ENCODE measurements at places on chromosomes 6 and 20.
A peak's percentile ranks its signal among the peaks of the same experiment; 100 is the strongest.

DNA sequence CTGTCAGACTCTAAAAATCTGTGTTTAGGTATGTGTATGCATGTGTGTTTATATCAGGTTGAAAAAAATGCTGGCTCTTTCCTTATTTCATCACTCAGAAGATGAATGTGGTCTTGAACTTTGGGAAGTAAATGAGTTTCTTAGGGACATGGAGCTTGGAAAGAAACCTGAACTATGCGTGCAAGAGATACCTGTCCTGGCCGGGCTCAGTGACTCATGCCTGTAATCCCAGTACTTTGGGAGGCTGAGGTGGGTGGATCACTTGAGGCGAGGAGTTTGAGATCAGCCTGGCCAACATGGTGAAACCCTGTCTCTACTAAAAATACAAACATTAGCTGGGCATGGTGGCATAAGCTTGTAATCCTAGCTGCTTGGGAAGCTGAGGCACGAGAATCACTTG lies 4.4 kb upstream of the GLP1R start:
- DNase-seq: no peak

GRCh38 chr6:37433657-37434271 lies 743 bp downstream of the CMTR1 start:
- no peak for DNase-seq

- no peak for DNase-seq
These were observed 403.7 kb downstream of the CDH26 start for GRCh38 chr20:60361761-60362395.

GRCh38 chr6:135424385-135424784 lies 73.2 kb downstream of the AHI1 start:
- no peak for DNase-seq

- DNase-seq: no peak
These were observed 116.3 kb downstream of the ERMARD start for GRCh38 chr6:169867751-169868191.

DNA sequence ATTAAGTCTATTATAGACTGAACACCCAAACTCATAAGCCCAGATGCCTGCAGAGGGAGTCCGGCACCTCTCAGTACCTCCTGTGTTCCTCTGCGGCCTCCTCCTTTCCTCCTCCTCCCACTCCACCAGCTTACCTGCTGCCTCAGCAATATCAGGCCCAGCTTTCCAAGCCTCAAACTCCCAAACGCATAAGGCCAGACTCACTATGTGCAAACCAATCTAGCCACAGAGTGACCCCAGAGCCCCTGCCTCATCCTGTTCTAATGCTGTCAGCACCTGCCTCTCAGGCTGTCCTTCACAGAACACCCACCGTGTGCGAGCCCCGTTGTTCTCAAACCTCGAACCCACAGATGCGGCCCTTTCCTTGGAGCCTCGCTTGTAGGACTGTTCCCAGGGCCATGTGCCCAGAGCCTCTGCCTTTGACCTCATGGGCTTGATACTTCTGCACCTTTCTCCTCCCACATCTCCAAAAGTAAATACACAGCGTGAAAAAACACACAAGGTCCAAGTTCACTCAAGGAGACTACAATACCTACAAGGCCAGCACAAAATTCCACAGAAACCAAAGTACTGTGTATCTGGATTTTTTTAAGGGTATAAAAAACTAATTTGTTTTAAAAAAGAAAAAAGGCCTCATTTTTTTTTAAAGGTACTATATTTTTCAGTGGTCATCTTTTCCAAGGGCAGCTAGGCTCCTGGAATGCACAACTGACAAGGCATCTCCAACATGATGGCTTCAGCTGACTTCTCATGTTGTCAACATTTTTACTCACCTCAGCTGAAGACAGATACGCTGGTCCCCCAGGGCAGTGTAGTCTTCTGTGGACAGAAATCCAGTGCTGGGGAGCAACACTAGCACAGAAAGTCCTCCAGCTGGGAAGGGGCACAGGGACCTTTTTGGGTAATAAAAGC lies 52.3 kb downstream of the ABHD12 start:
- no peak for DNase-seq

- no peak for DNase-seq
These were observed 22.0 kb downstream of the FIG4 start for GRCh38 chr6:109713097-109713496.

- DNase-seq: no peak
These were observed 230.1 kb downstream of the NFATC2 start for GRCh38 chr20:51312480-51312783.

GRCh38 chr6:166277018-166277417 lies 31.2 kb downstream of the PRR18 start:
- DNase-seq: no peak

DNA sequence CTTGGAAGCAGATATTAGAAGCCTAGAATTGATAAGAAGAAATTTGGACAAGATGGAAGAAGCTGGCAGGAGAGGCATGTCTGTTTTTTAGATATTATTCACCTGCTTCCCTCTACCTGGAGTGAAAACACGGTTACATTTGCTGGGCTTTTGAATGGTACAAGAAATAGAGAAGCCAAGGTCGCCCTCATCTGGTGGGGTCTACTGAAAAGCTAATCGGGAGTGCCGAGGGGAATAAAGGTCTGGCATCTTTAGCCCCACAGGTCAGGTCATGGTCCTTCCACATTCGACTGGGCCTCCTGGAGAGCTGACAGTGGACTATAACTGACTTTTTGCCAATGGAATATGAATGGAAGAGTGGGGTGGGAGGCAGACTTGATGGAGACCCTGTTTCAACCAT lies 4.6 kb upstream of the C2 start:
- no peak for DNase-seq

DNA sequence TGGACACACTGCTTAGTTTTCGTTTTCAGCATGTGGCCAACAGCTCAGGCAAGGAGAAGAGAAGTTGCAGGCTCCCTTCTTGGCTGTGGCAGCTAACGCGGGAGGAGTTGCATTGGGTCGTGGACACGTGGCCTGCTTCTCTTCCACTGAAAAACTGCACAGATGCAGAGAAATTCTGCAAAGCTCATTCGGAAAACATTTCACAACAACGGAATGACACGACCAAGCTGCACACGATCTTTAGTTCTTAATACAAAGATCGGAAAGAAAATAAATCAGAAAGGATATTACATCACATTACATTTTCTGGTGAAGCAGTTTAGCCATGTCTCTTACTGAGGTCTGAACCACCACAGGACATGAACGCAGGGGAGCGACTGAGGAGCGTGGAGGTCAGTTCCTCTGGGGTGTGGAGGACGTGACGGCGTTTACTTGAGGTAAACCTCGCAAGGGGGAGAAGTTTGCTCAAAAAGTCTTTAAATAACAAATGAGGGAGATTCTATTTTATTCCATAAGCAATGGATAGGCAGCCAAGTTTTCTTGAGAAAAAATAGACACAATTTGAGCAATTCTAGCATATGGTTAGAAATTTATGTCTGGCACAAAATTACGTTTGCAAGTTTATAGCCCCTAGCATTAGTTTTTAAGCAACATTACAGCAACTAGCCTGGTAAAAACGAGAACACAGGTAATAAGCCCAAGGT lies 178.3 kb downstream of the THBS2 start:
- no peak for DNase-seq

GRCh38 chr6:130896249-130896648 lies 69.0 kb downstream of the SMLR1 start:
- no peak for DNase-seq

DNA sequence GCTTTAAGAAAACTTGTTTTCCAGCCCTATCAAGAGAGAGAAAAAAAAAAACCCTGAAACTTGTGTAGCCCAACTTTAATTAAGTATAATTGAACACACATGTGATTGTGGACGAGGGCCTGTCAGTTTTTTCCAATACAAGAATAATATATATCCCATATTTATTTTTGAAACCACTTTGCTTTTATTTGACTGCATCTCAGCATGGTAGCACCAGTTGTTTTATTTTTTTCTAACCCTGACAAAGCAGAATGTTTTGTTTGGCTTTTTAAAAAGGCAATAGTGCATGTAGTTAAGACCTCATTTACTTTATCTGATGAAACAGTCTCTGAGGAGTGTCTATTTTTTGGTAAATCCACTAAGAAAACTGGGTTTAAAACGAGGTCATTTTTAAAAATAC lies 257.7 kb downstream of the CDKAL1 start:
- DNase-seq: no peak

GRCh38 chr6:44214307-44214706 lies 2.4 kb upstream of the MYMX start:
- no peak for DNase-seq

DNA sequence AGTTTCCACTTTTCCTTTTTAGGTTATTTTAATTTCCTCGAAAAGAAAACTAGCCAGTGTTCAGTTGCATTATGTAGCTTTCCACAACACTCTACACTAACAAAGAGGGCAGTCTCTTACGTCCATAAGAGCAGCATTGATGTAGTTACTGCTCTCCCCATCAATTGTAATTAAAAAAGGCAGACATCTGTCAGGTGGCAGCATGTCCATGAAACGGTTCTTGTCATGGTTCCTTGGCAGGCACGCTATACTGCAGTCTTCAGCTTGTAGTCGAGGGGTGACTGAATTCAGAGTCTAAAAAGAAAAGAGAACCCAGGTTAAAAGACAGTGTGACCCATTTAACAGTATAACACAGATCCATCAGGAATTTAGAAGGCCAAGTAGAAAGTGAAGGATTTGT lies 80.1 kb upstream of the THEMIS start:
- DNase-seq: no peak

GRCh38 chr6:107801173-107801886 lies 22.8 kb downstream of the SCML4 start:
- no peak for DNase-seq

GRCh38 chr6:111118826-111119225 lies 31.5 kb downstream of the SLC16A10 start:
- no peak for DNase-seq

DNA sequence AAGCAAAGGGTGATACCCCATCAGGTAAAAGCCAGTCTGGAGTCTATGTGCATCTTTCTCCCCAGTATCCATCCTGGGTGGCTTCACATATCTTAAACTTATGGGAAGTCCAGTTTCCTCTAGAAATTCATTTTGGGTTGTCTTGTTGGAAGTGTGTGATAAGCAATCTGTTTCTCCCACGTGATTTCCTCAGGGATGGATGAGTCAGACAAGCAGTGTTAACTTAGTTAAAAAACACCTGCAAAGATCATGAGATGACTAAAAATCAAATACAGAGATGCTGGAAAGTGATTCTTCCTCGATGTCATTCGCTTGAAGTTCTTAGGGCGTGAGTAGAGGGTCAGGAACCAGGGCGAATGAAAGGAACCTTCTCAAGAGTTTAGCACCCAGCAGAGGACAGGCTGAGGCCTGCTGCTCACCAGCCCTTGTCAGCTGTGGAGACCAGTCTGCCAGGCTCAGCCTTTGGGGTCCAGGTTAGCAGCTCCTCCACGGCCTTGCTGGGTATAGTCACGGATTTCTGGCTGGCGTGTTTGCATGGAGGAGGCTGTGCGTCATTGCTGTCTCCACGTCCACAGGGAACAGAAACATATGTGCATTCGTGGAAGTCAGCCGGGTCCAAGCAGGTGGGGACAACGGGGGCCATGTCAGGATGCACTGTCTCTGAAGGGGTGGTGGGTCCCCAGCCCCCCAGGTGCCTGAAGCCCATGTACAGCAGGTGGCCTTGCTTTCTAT lies 2.8 kb upstream of the PNPLA1 start:
- DNase-seq: no peak

DNA sequence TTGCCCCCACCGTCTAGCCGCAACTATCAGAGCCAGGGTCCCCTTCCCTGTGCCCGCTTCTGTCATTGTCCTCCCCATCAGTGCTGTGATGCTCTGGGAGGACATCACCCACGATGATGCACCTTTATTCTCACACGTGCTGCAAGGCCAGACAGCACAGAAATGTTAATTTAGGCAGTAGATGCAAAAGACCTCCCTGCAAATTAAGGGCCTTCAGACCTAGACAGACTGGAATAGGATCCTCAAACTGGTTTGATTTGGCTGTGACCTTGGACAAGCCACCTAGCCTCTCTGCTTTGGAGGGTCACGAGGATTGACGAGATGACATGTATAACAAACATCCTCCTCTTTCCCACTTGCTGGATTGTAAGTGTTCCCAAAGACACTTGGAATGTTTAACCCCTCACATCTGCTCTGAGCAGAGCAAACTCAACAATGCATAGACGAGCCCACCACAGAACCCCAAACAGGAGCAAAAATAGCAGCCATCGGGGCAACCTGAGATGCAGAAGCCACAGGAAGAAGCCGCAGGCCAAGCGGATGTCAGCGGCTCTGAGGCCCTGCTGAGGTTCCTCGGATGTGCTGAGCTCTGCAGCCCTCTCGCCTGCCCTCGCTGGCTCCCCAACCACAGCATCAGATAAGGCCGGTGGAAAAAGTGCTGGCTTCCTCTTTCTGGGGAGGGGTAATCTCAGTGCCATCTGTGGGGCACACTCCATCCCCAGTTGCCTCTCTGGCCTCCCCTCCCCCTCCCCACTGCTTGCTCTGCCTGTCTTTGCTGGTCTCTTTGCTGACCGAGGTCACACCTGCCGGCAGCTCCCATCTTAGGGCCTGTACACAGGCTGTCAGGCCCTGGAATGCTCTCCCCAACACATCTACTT lies 35.3 kb downstream of the TOX2 start:
- DNase-seq: peak; percentile 77

DNA sequence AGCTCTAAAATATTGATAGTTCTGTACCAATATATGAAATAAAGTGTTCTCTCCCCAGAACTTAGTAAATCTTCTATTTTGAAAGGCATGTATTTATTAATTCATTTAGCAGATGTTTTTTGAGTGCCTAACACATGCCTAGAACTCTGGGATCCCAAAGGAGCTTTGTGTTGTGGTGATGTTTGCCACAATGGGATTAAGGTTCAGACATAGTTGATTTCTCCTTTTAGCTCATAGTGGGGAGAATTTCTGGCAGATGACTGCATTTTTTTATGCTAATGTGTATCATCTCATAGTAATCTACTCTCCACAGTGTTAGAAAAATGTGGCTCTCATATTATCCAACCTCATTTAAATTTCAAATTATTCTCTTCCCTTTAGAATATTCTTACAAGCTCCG lies 21.7 kb downstream of the MYB start:
- DNase-seq: no peak

DNA sequence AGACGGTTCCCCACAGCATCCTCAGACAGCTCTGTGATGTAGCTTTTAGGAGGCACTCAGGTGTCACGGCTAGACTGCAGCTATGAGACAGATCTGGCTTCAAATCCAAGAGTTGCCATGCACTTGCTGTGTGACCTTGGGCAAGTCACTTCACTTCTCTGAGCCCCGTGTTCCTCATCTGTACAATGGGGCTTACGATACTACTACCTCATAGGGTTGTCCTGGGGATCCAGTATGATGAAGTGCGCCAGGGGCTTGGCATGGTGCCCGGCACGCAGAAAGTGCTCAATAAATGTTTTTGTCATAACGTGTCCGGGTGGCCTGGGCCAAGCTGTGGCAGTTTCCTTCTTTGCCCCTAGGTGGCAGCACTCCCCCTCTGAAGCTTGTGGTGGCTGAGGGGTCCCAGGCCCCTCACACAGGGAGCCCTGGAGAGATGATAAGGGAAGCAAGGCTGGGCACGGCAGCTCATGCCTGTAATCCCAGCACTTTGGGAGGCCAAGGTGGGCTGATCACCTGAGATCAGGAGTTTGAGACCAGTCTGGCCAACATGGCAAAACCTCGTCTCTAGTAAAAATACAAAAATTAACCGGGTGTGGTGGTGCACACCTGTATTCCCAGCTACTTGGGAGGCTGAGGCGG lies 19.1 kb upstream of the CHMP4B start:
- peak; percentile 34 for DNase-seq

Data from Peyer's patch (tissue), 4 donors.